ENCODE measurements at places on chromosomes 2 and 18.

DNA sequence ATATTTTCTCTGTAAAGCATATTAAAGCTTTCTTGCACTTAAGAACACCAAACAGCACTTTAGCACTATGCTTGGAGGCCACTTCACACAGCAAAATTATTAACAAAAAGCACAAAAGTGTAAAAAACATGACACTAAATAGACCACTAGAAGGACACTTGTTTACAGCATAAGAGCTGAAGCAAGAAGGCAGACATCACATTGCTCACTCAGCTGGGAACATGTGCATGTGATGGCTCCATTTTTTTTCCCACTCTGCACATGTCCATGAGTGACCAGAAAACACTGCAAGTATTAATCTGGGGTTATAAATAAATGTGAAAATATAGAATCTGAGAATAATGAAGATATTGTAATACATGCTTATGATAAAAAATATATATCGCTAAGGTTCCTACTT, 103.1 kb upstream of the MAPRE2 start:
- DNase-seq = no peak

- no peak for DNase-seq
These were observed 4.7 kb downstream of the MYO5B start for GRCh38 chr18:50190236-50190635.

- no peak for DNase-seq
These were observed 117.3 kb downstream of the MSH2 start for GRCh38 chr2:47520302-47520630.

GRCh38 chr2:9310377-9310776, 103.8 kb downstream of the ASAP2 start:
- DNase-seq = no peak

DNA sequence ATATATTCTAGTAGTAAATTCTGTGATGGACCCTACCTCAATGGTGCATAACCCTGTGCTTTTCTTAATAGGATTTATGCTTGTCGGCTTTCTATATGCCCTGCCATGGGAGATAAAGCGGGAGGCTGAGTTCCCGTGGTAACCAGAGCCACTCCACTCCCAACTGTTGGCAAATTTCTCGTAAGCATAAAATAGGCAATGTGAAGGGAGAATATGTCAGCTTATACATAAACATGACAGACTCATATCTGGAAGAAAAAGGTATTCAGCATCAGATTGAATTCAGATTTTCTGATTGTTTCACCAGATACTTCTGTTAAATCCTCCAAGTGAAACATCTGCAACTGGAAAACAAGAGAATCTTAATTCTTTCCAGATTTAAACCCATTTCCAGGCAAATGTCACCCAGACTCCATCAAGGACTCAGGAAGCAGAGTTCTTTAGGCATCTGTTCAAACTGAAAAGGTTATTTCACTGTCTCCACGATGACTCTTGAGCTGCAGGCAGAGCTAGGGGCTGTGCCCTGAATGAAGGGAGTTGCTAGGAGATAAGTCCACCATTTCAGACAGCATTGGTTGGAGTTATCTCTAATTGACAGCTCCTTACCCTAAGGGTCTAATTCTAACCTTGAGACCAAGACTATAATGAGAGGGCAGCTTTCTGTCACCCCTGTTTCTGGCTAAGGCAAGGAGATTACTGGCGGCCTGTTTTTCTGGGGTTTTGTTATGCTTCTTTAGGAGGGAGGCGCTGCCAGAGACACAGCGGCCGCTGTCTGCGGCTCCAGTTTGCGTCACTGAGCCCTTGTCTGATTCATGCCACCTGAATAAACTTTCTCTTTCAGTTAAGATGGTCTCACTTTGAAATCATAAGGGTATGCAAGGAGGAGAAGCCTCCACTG, 381.3 kb downstream of the SOX11 start:
- DNase-seq = no peak

GRCh38 chr2:112938904-112939303, 27.9 kb downstream of the IL37 start:
- no peak for DNase-seq

DNA sequence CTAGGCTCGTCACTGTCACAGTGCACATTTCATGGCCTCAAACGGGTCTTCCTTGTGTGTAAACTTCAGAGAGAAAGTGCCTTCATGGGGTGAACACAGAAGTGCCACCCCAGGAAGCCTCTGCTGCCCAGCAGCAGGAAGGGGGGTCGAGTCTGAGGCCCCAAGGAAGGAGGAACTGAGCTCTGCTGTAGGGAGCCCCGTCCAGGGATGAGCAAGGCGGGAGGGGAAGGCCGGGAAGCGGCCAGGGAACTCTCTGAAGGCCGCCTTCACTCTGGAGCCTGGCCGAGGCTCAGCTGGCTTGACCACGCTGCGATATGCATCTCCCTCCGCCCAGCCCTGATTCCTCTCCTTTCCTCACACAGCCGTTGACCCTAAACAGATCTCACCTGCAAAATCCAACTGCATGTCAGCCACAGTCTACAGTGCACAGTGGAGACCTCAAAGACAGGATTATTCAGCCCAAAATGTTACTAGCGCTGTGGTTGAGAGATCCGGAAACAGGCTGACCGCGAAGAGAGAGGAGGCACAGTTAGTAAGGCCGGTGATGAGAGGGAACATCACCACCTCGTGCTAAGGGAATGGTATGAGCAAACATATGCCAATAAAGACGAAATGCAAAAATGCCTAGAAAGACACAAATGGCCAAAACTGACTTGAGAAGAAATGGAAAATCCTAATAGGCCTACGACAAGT, 34.2 kb upstream of the CTDP1 start:
- no peak for DNase-seq

DNA sequence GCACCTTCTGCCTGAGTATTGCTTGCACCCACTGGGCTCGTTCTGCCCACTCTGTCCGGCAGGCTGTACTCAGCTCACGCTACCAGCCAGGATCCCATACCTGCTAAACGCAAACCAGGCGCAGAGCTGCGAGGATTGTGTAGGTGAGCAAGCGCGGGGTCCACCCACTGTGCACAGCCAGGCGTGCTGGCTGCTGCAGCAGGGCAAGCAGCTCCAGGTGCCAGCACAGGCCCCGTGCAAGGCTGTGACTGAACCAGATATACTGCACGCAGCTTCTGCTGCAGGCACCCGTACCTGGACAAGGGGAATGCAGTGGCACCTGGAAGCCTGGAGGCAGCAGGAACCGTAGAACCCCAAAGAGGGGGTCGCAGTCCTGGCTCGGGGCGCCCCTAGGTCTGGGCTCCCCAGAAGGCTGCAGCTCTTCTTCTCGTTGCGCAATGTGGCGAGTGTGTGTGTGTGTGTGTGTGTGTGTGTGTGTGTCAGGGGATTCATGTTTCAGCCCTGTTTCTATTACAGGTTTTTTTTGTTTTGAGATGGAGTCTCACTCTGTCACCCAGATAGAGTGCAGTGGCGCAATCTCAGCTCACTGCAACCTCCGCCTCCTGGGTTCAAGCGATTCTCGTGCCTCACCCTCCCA, 46.1 kb upstream of the RAB1A start:
- no peak for DNase-seq

All from activated CD4-positive, CD25-positive, alpha-beta regulatory T cell (primary cell).